ENCODE measurements at places on chromosomes 2 and 18.
A peak's percentile ranks its signal among the peaks of the same experiment; 100 is the strongest.

DNA sequence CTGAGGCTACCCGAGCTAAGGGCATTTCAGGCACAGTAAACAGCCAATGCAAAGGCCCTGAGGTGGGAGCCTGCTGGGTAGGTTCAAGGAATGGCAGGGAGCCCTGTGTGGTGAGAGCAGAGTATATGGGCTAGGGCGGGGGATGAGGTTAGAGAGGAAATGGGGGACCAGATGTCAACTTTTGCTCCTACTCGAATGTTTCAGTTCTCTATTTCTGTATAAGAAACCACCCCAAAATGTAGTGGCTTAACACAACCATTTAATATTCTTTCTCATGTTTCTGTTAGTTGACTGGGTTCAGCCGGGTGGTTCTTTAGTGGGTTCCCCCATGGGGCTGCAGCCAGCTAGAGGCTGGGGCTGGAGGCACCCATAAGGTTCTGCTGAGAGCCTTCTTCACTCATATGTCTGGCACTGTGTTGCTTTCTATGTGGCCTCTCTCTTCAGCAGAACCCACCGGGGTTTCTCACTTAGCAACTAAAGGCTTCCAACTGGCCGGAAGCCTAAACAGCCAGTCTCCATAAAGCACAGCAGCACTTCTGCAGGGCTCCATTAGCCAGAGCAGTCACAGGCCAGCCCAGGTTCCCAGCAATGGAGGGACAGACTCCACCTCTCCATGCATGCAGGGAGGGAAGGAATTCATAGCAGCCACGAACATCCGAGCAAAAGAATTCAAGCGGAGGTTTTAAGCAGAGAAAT is 5.6 kb upstream of the ATOH8 start:
- no peak for DNase-seq

DNA sequence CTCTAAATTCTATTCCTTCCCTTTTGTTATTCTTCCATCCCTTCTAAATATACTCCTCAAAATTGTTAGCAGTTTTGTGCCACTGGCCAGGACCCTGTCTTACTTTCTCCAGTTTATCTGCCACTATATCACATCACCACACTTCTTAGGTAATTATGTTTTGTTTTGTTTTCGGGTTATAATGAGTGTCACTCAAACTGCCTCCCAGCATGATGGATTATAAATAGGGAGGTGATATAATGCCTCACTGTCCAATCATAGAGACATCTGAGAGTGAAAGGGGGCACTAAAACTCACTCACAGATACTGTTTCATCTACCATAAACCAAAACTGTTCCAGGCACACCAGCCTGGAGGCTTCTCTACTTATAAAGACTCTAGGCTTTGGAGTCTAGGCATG is 3.5 kb downstream of the RSAD2 start:
- no peak for DNase-seq

DNA sequence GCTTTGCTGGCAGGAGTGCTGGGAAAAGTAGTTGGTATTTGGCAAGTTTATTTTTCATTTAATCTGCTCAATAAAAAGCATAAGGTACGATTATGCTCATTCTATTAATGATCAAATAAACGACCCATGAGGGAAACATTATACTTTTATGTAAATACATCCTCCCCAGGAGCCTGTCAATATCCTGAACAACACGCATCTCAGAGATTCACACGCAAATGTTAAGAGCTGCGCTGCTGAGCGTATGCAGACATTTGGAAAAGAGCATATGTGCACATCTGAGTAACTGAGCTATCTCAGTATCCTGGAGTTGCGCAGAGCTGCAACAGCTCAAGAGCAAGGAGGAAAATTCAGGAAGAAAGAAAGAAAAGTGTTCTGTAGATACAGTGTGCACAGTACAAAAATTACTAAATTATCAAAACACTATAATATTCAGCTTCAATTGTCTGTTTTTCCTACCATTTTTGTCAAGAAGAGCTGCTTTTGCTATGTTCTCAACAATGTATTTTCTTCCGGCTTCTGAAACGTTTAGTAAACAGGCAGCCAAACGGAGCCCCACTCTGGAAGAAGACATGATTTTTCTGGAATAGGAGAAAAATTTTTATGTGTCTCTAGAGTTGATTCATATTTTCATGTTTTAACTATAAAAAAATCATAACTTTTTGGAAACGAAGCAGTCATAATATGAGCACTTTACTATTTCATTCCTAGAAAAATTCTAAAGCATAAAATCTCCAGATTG is 2.4 kb downstream of the FTCDNL1 start:
- DNase-seq: no peak

DNA sequence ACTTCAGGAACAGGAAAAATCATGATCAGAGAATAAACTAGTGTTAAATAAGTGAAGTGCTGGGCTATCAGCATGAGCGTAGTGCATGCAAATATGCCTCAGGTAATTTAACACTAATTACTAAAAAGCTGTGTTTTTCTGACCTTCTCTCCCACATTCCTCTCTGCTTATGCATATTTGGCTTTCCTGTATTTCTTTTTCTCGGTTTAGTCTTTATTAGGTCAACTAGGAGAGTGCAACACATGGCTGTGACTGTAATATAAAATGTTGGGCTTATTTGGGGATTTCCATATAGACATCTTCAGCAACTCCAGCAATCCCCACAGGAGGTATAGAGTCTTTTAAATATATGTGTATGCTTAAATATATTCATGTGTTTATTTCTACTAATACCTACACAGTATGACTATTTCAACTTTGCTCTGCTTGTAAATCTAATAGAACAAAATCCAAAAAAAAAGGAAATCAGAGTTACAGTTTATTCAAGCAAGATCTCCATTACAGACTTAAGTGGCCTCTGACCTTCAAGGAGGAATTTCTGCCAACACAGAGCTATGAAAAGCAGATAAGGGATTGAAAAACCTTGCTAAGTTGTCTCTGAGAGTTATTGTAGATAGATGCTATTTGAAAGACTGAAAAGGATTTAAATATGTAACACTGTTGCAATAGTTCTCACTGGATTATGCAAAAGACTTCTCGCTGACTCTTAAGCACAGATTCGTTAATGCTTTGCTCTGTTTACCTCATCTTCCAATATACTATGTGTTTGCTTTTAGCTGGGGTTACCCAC is 359.5 kb upstream of the RGPD4 start:
- DNase-seq: no peak

- DNase-seq: peak; percentile 72
These were observed 200.3 kb upstream of the ID2 start for GRCh38 chr2:8481463-8482009.

Measured in activated CD8-positive, alpha-beta T cell treated with anti-CD3 and anti-CD28 coated beads for 36 hours (primary cell).